HuH-7 (cell line): ENCODE measurements at places on chromosomes 3 and 15.

GRCh38 chr3:129046037-129046731 lies 14.4 kb upstream of the GP9 start:
- DNase-seq: no peak

- DNase-seq: peak; percentile 41
These were observed 790 bp downstream of the LAMP3 start for GRCh38 chr3:183161552-183162336.

DNA sequence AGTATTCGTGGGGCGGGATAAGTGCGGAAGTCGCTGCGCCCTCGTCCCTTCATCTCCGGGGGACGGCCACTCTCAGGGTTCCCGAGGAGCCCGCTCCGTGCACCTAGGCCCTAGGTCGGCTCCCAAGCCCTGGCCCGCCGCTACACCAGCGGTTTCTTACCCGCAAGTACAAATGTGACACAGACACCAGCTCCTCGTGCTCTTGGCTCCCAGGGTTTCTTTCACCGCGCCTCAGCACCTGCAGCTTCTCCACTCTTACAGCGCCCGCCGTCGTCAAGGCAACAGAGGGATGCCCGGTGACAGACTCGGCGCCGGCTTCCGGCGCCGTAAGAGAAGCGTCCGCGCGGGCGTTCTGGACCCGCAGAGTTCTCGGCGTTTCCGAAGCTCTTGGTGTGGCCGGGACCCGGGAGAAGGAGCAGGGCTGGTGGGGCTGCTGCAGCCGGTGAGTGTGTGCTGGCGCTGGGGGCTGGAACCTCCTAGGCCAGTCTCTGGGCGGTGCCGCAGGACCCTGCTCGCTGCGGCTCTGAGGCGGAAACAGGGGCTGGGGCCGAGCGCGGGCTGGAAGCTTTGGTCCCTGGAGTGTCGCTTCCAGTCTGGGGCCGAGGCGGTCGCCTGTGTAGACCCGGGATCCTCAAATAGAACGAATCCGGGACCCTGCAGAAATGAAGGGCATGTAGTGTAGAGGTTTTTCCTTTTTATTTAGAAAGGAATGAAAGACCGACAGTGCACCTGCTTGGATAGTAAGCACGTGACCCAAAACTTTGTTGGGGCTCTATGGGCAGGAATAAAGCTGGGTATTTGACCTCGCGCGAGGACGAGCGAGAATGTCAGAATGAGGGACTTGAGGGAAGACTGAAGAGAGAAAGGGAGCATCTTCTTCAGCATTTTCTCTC lies 155.4 kb upstream of the GOLGA6L4 start:
- no peak for DNase-seq

GRCh38 chr15:85125056-85125661 lies 143.5 kb downstream of the PDE8A start:
- DNase-seq: no peak

GRCh38 chr15:70976851-70977250 lies 84.2 kb downstream of the LRRC49 start:
- DNase-seq: no peak

GRCh38 chr3:153210660-153211059 lies 48.6 kb downstream of the RAP2B start:
- DNase-seq: no peak

DNA sequence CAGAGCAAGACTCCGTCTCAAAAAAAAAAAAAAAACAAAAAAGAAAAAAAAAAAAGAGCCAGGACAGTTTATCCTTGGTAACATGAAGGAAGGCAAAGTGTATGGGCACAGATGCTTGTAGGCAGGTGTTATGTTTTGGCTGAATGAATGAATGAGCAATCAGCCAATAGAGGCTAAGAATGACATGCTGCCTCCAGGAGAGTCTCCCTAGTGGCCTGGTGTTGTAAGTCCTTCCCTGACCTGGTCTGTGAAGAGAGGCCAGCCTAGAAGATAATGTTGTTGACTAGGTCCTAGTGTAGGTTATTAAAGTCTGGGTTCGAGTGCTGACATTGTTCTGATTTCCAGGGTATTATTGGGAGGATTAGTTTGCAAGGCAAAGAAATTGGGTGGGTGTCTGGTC lies 24.9 kb downstream of the GYG1 start:
- no peak for DNase-seq

- no peak for DNase-seq
These were observed 88.2 kb downstream of the AP4E1 start for GRCh38 chr15:50996641-50997040.
